ENCODE measurements at places on chromosomes 4 and X.

GRCh38 chr4:6331018-6331417 is 61.4 kb downstream of the WFS1 start:
- no peak for DNase-seq

- no peak for DNase-seq
Observed at GRCh38 chrX:109943740-109944092, 59.2 kb upstream of the TMEM164 start.

GRCh38 chr4:80092088-80092487 is 19.1 kb upstream of the ANTXR2 start:
- DNase-seq = no peak

DNA sequence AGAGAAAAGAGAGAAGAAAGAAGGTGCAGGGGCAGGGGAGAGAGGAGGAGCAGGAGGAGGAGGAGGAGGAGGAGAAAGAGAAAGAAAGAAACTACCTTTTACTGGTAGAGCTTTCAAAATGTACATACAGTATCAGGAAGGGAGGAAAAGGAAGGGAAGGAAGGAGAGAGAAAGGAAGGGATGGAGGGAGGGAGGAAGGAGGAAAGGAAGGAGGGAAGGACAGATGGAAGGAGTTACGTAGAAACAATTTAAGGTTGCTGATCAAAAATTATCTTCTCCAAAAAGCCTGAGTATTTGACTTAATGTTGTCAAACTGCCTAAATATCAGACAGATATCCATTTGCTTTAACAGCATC is 13.4 kb downstream of the TBC1D9 start:
- no peak for DNase-seq

- DNase-seq = no peak
Observed at GRCh38 chr4:140059159-140059558, 94.8 kb downstream of the MAML3 start.

GRCh38 chr4:145496292-145496691 is 14.6 kb downstream of the SMAD1 start:
- DNase-seq = no peak

DNA sequence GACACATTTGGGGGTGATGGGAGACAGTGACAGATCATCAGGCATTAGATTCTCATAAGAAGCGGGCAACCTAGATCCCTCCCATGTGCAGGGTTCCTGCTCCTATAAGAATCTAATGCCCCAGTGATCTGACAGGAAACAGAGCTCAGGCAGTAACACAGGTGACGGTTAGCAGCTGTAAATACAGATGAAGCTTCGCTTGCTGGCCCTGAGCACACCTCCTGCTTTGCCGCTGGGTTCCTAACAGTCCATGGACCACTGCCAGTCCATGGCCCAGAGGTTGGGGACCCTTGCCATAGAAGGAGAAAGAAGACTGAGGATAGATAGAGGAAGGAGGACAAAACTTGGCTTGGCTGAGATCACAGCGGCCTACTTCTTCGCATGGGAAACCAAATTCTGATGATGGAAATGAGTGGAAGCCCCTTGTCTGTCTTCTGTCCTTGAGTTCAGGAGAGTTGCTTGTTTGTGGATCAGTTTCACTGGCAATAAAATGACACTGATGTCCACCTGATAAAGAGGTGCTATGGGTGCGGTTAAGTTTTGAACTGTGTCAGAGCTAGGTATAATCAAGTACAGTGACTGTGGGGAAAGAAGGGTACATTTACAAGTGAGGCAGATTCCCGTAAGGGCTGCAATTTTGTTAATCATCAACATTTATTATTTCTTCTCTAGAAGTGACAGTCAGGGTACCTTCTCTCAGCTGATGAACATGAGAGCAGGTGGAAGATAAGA is 1.7 kb upstream of the TIFA start:
- no peak for DNase-seq

Data from putamen (tissue), 1 donor.